ENCODE measurements at places on chromosomes 16 and 17.

- no peak for DNase-seq
Observed at GRCh38 chr17:11495613-11496012, 102.7 kb upstream of the DNAH9 start.

GRCh38 chr17:41695954-41696757 is 7.5 kb downstream of the EIF1 start:
- no peak for DNase-seq

GRCh38 chr17:50468304-50469207 is at the start of gene CHAD:
CHAD (minus strand) TSS chr17:50468880; CDS start chr17:50468813, 67 bp downstream.
- DNase-seq: no peak

DNA sequence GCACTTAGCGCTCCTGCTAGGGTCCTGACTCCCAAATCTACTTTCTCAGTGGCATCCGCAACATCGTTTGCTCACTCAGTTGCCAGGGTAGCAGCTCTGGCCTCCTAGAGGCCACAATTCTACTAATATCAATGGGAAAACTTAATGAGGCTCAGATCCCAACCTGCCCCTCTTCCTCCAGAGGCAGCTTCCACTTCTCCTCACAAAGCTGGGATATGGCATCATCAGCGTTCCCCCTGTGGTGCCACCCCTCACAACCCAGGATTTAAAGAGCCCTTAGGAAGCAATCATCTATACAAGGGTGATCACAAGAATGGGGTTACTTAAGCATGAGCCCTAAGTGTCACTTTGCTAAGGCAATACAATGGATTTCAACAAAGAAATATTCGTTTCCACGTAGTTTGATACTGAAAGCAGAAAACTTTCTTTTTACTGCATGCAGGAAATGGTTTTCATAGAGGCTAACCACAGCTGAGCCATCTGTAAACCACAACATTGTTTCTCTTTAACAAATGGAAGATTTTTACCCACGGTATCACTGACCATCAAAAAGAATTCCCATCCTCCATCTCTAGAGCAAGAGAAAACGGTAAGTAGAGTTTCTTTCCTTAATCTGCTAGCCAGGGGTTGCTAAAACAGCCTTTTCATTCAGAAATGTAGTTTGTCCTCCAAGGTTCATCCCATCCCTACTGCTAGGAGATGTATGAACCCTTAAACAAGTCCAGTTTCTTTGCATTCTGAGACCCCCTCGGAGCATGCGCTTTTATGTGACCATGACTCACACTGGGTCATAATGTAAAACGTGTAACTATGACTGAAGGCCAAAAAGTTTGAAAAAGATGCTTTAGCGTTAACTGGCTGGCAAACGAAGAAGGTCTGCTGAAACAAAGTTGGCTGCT is 68.3 kb upstream of the BCAR1 start:
- no peak for DNase-seq

- no peak for DNase-seq
Observed at GRCh38 chr17:81294512-81295030, 536 bp downstream of the SLC38A10 start.

- peak; percentile 99 for DNase-seq
Observed at GRCh38 chr17:59707149-59707970, at the start of the genes PTRH2 and VMP1. PTRH2 (minus strand) TSS chr17:59707430; CDS start chr17:59697978, 9,452 bp downstream. VMP1 (plus strand) TSS chr17:59707654; CDS start chr17:59731447, 23,793 bp downstream.

- peak; percentile 79 for DNase-seq
Observed at GRCh38 chr17:40312131-40312731, 3.3 kb downstream of the RARA start.

DNA sequence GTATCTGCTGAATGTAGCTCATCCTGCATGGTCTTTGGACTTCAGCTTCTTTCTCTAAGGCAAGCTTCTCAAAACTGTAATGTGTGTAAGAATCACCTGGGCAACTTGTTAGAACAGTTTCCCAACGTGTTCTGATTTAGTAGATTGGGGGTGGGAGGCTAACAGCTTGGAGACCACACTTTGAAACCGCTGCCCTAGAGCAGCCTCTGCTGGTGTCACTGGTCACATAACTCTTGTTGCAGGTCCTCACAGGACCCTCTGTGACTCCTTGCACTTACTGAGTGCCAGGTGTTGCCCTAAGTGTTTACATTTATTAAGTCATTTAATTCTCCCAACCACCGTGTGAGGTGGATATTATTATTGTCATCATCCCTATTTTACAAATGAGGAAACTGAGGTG is 9.9 kb downstream of the SLC35G3 start:
- DNase-seq: no peak

- no peak for DNase-seq
Observed at GRCh38 chr16:22375117-22375962, 921 bp upstream of the CDR2 start.

DNA sequence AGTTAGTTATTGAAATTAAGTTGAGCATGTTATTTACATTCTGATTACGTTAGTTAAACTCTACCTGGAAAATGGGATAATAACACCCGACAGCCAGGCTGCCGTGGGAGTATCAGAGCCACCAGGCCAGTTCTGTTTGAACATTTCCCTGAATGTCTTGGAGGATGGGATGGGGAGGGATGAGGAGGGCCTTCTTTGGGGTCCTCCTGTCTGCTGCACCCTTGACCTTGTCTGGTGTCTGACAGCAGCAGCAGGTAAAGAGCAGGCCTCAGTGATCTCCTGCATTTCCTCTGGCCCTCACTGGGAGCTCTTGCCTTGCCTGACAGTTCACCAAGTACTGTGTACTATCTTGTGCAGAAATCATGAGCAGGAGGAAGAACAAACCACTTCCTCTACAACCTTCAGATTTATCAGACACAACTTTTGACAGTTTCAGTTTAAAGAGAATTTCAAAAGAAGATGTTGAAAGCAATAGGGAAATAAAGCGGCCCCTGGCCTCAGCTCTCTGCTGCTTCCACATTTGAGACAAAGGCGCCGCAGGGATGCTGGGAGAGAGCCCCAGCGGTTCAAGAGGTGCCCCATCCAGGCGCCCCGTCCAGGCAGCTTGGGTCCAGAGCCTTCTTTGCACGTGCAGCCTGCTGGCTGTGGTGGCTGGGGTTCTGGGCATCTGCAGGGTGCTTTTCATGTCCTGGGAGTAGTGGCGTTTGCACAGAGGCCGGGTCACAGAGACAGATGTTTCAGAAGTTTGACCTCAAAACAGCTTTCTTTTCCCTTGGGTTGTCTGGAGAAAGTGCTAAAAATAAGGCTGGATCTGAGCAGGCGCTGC is 25.3 kb downstream of the CMIP start:
- no peak for DNase-seq

DNA sequence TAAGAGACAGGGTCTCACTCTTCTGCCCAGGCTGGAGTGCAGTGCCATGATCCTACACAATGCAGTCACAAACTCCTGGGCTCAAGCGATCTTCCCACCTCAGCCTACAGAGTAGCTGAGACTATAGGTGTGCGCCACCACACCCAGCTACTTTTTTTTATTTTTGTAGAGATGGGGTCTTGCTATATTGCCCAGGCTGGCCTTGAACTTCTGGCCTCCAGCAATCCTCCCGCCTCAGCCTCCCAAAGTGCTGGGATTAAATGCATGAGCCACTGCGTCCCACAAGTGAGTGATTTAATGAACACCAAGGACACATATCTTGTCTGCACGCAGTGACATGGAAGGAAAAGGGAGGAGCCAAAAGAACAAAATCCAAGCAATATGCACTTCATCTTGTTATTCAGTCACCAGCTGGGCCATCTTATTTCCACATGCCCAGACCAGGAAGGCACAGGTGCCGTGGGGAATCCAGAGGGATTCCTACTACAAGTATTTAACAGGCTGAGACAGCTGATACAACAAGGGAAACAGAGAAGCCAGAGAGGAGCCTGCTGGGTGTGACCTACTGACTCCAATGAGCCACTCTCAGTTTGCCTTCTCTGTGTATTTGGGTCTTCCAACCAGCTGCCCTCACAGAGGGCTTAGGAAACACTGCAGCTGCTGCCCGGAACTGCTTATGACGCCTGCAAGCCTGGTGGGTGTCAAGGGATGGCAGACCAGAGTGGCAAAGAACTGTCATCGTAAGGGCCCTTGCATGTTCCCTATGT is 17.0 kb downstream of the LSM12 start:
- no peak for DNase-seq

DNA sequence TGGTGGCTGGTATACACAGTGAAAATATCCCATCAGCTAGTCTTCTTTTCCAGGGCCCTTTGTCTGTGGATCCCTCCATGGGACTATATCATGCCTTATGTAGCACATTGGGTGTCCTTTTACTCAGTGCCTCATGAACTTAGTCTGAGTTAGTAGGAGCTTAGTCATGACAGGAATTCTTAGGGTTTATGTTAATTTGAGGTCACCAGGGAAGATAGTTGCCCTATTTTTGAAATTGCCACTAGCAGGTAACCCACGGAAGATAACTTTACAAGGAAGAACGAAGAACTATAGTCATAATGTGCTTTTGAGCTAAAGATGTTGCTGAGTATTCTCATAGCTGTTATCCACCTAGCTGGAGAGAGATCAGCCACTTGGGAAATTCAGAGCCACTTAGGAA is 14.8 kb upstream of the PLK1 start:
- no peak for DNase-seq

- DNase-seq: no peak
Observed at GRCh38 chr17:74354123-74354522, 7.5 kb downstream of the BTBD17 start.

DNA sequence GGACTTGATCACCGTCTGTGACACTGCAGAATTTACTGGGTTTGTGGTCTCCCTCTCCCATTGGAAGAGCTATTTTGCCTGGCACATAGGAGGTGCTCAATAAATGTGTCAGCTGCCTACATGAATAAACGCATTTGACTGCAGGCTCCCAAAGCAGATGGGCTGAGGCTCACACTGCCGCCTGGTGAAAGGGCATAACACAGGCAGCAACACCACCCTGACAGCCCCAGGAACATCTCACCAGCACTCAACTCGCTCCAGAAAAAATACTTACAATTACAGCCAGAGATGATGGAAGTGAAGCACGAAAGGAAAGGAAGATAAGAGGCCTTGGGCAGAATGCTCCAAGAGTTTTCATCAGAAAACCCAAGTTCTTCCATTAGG is 73.9 kb downstream of the RPH3AL start:
- DNase-seq: no peak

- no peak for DNase-seq
Observed at GRCh38 chr17:17813055-17813724, 23.6 kb downstream of the SREBF1 start.

DNA sequence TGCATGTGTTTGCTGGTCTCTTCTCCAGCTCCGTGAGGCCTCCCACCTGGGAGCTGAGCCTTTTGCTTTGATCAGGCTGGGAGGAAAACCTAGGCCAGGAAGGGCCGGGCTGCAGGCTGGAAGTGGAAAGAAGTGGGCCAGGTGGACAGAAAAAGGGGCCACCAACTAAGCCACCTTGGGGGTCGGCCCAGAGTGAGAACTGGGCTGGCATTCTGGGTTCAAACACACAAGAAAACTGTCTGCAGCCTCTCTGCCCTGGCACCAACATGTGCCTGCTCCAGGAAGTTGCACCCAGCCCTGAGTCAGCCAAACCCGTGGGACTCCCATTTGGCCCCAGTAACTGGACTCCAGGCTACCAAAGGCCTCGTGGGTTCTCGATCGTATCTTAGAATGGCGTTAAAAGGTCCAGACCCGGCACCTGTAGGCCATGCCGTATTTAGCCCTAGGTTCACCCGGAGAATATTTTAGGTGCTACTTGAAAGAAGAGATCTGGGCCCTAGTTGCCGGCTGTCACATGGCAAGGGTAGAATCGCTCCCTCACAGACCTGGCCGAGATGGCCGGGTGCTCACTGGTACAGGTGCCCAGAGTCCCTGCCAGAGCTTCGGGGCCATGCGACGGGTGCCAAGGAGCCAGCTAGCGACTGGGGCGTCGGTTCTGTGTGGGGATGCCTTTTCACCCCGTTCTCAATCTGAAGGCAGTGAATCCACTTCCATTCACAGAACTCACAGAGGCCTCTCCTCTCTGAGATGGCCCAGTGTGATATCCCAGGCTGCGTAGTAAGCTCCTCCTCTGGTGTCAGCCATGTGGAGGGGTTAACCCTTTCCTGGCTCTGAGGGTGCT is 236.6 kb downstream of the MRTFB start:
- DNase-seq: no peak

- no peak for DNase-seq
Observed at GRCh38 chr17:62882284-62882683, 74.2 kb upstream of the MARCHF10 start.

DNA sequence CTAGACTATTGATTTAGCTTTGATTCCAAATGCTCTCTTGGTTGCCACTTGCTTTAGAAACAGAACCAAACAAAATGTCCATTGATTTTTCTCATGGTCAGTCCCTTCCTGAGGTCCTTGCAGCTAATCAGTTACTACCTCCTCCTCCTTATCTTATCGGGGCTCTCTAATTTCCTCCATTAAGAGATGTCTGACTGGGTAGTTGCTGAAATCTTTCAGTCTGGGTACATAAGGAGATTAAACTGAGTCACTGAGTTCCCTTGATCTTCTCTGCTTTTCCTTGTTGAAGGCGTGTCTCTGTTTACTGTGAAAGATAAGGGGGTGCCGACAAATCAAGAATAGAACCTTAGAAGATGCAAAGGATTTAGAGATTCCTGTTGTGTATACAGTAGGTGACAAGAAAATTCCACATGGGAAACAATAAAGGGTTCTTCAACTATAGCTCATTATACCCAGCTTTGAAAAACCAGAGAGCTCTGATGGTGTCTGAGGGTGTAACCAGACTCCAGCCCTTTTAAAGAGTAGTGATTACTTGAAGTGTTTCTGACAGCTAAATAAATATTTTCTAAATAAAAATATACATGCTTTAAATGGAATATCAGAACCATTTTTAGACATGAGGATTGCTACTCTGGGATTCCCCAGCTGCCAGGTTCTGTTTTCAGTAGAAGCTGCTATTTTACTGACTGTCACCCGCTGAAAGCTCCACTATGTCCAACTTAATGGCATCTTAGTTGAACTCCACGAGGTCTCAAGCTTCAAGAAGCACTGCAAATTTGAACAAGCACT is 791.3 kb upstream of the SOX9 start:
- DNase-seq: no peak

DNA sequence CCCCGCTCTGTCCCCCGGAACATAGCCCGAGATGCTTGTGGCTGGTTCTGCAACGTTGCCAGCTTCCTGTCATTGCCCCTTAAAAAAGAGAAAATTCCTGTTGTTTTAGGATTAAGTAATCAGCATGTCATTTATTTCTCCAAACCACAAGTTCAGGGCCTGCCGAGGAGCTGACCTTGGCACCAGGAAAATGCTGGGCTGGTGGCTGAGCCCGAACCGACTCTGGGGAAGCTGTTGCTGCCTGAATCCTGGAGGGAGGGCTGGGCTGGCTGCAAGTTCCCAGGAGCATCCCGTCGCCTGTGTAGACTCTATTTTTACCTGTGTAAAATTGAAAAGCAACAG is 130.9 kb upstream of the FOXF1 start:
- no peak for DNase-seq
